ENCODE measurements at places on chromosomes 4 and X.

- DNase-seq: no peak
Measured at GRCh38 chrX:5250106-5250505, 978.6 kb downstream of the NLGN4X start.

GRCh38 chr4:176193938-176194337 is 1.4 kb downstream of the SPATA4 start:
- DNase-seq: no peak

- no peak for DNase-seq
Measured at GRCh38 chr4:27181693-27182092, 321.1 kb downstream of the STIM2 start.

GRCh38 chr4:24781999-24782745 is 13.2 kb upstream of the SOD3 start:
- DNase-seq: no peak

GRCh38 chr4:53644607-53645006 is 53.3 kb upstream of the LNX1 start:
- DNase-seq: no peak

GRCh38 chrX:45806410-45807121 is 605.9 kb upstream of the DIPK2B start:
- DNase-seq: peak; percentile 54

- DNase-seq: no peak
Measured at GRCh38 chr4:31692399-31692940, 972.3 kb downstream of the PCDH7 start.
